G401 (cell line): ENCODE measurements at places on chromosomes 4 and X.
A peak's percentile ranks its signal among the peaks of the same experiment; 100 is the strongest.

GRCh38 chr4:130985371-130985770, 1889.4 kb downstream of the C4orf33 start:
- no peak for DNase-seq

- DNase-seq, result peak; percentile 45
These were observed 12.2 kb downstream of the SMPX start for GRCh38 chrX:21745756-21746155.

- peak; percentile 82 for DNase-seq
These were observed at the start of gene TCEAL9 for GRCh38 chrX:103356130-103356798. Gene TCEAL9, plus strand, starts transcription at chrX:103356506. Its CDS starts 1,179 bp downstream, at chrX:103357685.

GRCh38 chr4:118904418-118904817, 15.8 kb downstream of the SYNPO2 start:
- DNase-seq, result no peak

GRCh38 chrX:133300591-133300990, 82.4 kb upstream of the TFDP3 start:
- DNase-seq, result no peak

DNA sequence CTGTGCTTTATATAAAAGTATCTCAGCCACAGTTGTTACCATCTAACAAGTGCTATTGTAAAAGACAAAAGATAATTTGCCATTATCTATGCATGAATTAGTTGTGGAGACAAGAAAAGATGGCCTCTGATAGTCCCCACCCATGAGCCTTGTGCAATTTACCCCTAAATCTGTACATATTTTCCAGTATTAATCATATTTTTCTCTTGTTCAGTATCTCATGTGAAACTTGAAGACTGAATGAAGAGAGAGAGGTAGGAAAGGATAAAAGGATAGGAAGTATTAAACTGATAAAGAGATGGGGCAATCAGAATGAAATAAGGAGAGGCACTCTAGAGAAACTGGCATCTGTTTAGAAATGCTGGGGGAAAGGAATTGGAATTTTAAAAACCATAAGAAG, 3.7 kb downstream of the MYOZ2 start:
- no peak for DNase-seq

- no peak for DNase-seq
These were observed 1240.2 kb downstream of the FAM133A start for GRCh38 chrX:94914235-94914634.
